Cerebellar nuclear complex (tissue), 1 donor: ENCODE measurements at places on chromosomes 7 and 10.

- no peak for DNase-seq
These were observed 35.0 kb downstream of the NRF1 start for GRCh38 chr7:129646369-129647021.

DNA sequence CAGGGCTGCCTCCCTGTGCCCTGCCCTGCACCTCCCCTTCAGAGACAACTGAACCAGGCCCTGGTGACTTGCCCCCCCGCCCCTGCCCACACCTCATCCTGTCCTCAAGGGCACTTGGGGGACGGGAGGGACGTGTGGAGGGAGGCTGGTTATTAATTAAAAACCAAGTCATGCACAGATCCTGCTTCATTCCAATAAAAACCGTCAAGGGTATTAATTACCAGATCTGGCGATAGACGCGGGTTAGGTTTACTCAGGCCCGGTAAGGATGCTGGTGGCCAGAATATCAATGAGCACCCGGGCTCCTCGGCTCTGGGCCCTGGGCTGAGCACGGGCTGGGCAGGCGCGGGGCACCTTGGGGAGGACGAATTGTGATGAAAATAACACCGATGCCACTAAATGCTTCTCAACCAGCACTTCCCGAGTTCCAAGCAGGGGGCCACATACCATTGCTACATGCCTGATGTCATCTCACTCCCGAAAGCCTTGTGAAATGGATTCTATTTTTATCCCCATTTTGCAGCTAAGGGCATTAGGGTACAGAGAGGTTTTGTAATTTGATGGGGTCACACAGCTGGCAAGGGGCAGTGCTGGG lies 24.5 kb upstream of the GTF2IRD1 start:
- no peak for DNase-seq

DNA sequence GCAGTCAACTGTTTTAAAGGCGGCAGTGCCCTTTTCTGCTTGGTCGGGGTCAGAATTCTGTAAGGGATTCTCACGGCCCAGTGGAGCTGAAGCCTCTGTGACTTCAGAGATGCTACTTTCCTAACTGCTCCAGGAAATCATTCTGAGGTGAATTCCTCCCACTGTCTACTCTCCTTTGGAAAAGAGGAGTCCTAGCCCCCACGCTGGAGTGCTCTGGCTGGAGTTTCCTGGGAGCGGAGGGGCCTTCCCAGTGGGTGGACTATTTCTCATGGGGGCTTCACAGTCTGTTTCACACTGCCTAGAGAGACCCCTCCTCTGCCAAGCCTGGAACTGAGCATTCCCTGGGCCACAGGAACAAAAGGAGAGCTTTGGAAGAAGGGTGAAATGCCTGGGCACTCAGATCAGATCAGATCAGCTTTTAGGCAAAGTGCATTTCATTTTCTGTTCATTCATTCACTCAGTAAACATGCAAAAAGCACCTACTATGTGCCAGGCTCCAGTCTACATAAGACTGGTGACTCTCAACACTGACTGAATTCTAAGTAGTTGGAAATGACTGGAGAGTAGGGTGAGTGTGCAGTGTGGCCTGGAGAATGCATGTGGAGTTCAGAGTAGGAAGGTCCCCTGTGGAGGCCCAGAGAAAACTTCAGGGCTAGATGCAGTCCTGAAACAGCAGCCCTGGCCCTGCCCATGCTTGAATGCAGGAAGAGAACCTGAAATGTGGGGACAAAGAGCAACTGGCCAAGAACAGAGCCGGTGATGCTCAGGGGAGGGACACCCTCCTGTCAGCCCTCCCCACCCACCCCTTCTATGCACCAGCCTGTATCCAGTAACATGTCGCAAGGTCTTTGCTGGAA lies 12.2 kb downstream of the ZNF488 start:
- DNase-seq: no peak

DNA sequence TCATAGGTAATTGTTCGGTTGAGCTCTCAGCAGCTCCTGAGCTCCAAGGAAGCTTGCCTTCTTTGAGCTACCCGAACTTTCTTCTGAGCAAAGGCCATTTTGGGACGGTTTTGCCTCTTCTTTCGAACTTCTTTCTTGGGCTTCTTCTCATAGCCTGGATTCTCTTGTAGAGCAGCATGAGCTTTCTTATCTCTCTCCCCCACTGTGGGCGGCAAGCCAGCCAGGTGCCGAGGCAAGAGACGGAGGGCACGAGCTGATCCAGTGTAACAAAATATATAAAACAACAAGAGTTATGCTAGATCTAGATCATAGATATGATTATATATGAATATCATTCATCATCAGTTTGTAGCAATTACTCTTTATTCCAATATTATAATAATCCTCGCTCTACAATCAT lies 16.5 kb upstream of the KNDC1 start:
- no peak for DNase-seq

- no peak for DNase-seq
These were observed 70.4 kb downstream of the ASB13 start for GRCh38 chr10:5595994-5596471.

GRCh38 chr10:109773288-109774120 lies 149.8 kb downstream of the XPNPEP1 start:
- DNase-seq: no peak

GRCh38 chr7:129902788-129903422 lies 49.9 kb downstream of the UBE2H start:
- no peak for DNase-seq

GRCh38 chr7:140525743-140526142 lies 46.4 kb upstream of the MKRN1 start:
- no peak for DNase-seq

GRCh38 chr10:78528749-78529204 lies 495.1 kb downstream of the RPS24 start:
- DNase-seq: no peak

GRCh38 chr7:132482866-132483265 lies 93.4 kb downstream of the PLXNA4 start:
- DNase-seq: no peak

GRCh38 chr10:81127931-81128330 lies 590.2 kb downstream of the SH2D4B start:
- no peak for DNase-seq

GRCh38 chr7:76395965-76396726 lies 13.4 kb downstream of the SSC4D start:
- no peak for DNase-seq

DNA sequence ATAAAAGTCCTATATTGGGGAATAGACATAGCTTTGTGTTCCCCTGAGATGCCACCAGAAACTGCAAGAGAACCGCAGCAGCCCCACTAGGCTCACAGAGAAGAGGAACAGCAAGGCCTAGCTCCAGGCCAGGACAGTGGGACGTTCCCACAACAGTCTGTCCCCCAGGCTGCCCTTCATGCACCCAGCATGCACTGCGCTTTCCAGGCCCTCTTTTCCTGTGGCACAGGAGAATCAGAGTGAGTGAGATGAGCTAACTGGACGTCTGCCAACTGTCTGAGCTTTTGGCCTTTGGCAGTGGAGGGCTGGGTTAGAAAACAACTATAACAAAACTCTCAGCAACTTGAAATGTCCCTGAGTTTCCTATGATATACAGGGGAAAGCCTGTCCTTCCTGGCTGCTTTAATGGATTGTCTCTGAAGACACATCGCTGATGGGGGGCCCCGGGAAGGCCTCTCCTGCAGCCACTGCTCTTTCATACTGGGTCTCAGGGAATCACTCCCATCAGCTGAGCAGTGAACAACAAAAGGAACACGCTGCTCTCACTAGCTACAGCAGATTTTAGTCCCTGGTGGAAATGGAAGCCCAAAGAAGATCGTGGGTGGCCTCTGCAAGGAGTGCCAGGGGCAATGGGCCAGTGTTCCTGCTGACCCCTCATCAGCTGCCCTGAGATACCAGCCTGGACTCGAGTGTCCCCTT lies 53.5 kb downstream of the PODXL start:
- DNase-seq: no peak

- no peak for DNase-seq
These were observed 103.2 kb upstream of the GJD4 start for GRCh38 chr10:35501923-35502322.

DNA sequence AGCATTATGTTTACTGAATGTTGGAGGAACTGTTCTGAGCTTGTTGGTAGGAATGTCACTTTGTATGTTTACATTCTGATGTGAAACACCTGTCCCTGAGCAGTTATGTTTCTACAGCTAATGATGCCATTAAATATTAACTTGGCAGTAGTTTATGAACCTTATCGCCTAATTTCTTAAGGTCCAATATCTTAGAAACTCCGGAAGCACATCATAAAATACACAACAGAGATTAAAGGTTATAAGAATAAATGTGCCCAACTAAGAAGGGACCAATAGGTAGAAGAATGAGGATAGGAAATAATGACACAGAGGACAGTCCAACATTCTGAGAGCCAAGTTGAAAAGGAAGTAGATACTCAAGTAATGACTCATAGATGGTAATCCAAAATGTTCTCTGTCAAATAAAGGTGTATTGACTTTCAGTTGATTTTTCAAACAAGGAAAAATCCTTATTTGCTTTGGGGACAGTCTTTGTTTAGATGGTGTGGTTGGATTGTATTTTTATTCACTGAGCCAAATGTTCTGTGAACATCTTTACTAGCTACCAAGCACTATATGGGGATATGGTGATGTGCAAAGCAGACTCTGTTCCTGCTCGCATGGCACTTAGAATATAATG lies 31.9 kb downstream of the LCOR start:
- DNase-seq: no peak

DNA sequence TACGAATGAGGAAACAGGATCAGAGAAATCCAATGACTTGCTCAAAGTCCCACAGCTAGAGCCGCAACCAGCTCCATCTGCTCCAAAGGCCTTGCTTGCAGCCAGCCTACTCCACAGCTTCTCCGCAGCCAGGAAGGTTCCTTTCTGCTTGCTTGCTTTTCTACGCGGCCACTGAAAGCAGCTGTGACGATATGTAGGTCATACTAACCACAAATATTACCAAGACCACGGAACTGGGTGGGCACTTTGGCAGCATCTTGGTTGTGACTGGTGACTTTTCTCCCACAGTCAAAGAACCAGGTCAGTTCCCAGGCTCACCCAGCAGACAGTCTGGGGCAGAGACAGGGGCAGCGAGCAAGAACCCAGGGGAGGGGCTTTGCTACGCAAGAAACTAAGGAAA lies 86.4 kb downstream of the FAM53B start:
- DNase-seq: no peak

GRCh38 chr10:86944471-86944870 lies 12.9 kb downstream of the MMRN2 start:
- DNase-seq: no peak

DNA sequence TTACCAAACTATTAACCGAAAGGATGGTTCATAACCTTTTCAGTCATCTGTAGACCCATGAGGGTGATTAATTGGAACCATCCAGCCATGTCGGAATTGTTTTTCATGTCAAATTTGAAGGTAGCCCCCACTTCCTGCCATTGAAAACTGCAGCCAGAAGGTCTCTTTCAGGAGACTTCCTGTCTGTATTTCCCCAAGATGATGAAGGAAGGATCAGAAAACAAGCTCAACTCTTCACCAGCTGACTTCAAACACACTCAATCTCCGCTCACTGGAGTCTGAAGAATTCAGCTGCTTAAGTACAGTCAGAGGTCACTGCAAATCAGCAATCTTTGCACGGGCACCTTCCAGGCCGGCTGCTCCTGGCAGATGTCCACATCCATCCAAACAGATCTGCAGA lies 291.7 kb upstream of the NPVF start:
- DNase-seq: no peak

DNA sequence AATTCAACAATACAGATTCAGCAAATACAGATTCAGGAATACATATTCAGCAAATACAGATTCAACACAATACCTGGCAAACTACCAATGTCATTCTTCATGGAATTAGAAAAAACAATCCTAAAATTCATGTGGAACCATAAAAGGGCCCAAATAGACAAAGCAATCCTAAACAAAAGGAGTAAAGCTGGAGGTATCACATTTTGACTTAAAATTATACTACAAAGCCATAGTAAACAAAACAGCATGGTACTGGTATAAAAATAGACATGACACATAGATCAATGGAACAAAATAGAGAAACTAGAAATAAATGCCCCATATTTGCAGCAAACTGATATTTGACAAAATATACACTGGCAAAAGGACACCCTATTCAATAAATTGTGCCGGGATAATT lies 3.4 kb upstream of the NT5C3A start:
- DNase-seq: no peak

DNA sequence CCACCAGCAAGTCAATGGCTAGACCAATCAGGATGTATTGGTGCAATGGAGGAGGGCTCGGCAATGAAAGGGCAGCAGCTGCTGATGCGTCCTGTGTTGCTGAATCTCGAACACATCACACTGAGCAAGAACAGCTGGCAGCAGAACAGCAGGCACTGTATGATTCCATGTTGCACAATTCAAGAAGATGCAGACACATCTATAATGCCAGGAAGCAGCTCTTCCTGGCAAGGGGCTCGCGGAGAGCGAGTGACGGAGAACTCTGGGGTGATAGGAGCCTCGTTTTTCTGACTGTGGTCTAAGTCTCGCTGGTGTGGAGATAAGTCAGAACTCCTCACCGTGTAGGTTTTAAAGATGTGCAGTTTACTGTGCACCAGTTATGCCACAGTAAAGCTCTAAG lies 24.8 kb upstream of the PFKP start:
- no peak for DNase-seq

- DNase-seq: no peak
These were observed 6.7 kb downstream of the ZNF518A start for GRCh38 chr10:96136810-96137209.

- no peak for DNase-seq
These were observed 192.6 kb upstream of the C7orf33 start for GRCh38 chr7:148397985-148398384.

DNA sequence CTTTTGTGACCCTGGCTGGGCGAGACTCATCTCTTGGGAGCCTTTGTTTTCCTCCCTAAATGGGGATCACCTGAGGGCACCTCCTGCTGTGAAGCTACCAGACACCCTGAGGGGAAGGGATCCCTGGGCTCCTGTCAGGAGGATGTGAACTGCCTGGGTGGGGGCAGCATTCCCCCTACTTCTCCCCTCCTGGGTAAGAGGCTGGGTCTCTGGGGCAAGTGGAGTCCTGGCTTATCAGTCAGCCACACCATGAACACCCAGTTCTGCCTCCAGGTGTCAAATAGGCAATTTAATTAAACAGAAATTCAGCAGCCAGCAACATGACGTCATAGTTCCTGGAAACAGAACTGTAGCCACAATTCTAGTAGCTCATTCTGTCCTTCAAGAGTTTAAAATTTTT lies 97.7 kb upstream of the RET start:
- DNase-seq: no peak

GRCh38 chr10:21296575-21297355 lies 228.7 kb downstream of the SKIDA1 start:
- DNase-seq: no peak

DNA sequence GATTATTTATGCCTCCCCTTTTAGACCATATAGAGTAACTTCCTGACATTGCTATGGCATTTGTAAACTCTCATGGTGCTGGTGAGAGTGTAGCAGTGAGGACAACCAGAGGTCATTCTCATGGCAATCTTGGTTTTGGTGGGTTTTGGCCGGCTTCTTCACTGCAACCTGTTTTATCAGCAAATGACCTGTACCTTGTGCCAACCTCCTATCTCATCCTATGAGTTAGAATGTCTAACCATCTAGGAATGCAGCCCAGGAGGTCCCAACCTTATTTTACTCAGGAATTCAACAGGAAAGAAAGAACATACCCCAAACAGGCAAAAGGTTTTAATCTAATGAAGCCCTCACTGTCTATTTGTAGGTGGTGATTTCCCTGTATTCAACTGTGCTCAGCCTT lies 205.4 kb upstream of the YAE1 start:
- no peak for DNase-seq

GRCh38 chr10:104505521-104506042 lies 135.5 kb upstream of the SORCS3 start:
- no peak for DNase-seq

GRCh38 chr10:84548869-84549268 lies 220.5 kb downstream of the CCSER2 start:
- no peak for DNase-seq
